Mammary microvascular endothelial cell (primary cell): ENCODE measurements at places on chromosomes 4 and X. TPM values are rescaled to one million over a fixed set of nuclear protein-coding genes. Genes with fewer than 3 reads are reported as not detected.

SERPINA7 gene
- total RNA-seq: not detected in 2 replicates

TMLHE gene
- total RNA-seq: 5.5 and 6.4 TPM in 2 replicates

TRIM61 gene
- total RNA-seq: not detected in 2 replicates

ATP2B3 gene
- not detected in 2 replicates for total RNA-seq

GPR50 gene
- not detected in 2 replicates for total RNA-seq

CACNA1F gene
- not detected in 2 replicates for total RNA-seq

TECRL gene
- total RNA-seq: not detected in 2 replicates

CASK gene
- 11.3 and 28.2 TPM in 2 replicates for total RNA-seq

KLHL13 gene
- 1.4 and 1.7 TPM in 2 replicates for total RNA-seq

GRID2 gene
- total RNA-seq: not detected in 2 replicates

BEX4 gene
- 13.7 TPM in 2 replicates for total RNA-seq

CLIC2 gene
- 6.9 and 9.5 TPM in 2 replicates for total RNA-seq

PABPC4L gene
- total RNA-seq: 0.33 and 0.79 TPM in 2 replicates

EDNRA gene
- 0.07 TPM in 1 of 2 replicates, not detected in the other for total RNA-seq

RASGEF1B gene
- not detected in 2 replicates for total RNA-seq

LARP7 gene
- total RNA-seq: 31.6 and 36.2 TPM in 2 replicates

TMPRSS11B gene
- not detected in 2 replicates for total RNA-seq

TMPRSS11D gene
- total RNA-seq: not detected in 2 replicates

ATP5ME gene
- 188 and 213 TPM in 2 replicates for total RNA-seq

CTBP1 gene
- 135 and 140 TPM in 2 replicates for total RNA-seq

UGT2B10 gene
- not detected in 2 replicates for total RNA-seq

DGAT2L6 gene
- total RNA-seq: 0.20 TPM in 1 of 2 replicates, not detected in the other

MND1 gene
- 5.7 and 9.9 TPM in 2 replicates for total RNA-seq

MAGEA2B gene
- total RNA-seq: not detected in 2 replicates

CLTRN gene
- total RNA-seq: 0.07 and 0.10 TPM in 2 replicates

MAGEB5 gene
- total RNA-seq: not detected in 2 replicates
